Activated CD8-positive, alpha-beta T cell treated with anti-CD3 and anti-CD28 coated beads, Interleukin-2, amount 10 ng/mL, durations not matched to agents 7 days and 5 days (primary cell): ENCODE measurements at places on chromosomes 12 and 14. TPM values are rescaled to one million over a fixed set of nuclear protein-coding genes. Genes with fewer than 3 reads are reported as not detected.

GRCh38 chr14:61229475-61229888, 51.7 kb downstream of the TMEM30B start:
- no peak for DNase-seq

DNA sequence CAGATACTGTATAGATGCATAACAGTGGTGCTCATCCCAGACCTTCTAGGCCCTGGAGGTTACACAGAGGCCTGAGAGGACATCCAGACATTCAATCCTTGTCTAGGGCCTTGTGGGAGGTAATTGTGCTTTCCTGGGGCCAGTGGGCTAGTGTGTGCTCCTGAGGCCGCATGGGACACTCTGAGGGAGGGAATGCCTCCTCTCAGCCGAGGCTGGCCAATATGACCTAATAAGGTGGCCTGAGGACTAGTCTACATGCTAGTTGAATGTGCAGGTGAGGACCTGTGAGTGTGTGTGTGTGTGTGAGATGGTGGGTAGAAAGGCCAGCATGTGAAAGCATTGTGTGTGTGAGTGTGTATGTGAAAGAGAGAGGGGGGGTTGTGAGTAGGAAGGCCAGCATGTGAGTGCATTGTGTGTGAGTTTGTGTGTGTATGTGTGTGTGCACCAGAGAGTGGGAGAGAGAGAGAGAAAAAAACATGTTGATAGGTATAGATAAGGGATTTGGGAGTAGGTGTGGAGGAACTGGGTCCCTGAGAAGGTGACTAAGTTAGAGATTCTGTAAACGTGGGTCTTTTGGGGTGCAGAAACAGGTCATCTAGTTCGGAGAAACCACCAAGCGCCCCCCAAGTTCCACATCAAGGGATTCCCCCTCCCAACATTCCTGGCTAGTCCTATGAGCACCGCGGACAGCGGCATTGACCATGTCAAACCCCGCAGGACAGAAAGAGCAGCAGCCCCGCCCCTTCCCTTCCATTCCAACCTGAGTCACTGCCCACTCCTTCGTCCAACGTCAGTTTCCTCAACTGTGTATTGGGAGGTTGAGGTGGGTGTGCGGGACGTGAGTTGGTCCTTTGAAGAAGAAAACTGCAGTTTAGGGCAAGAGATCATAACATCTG, 9.7 kb upstream of the KRT81 start:
- no peak for DNase-seq

TAS2R14 gene
- total RNA-seq, result 2.4 TPM

DNA sequence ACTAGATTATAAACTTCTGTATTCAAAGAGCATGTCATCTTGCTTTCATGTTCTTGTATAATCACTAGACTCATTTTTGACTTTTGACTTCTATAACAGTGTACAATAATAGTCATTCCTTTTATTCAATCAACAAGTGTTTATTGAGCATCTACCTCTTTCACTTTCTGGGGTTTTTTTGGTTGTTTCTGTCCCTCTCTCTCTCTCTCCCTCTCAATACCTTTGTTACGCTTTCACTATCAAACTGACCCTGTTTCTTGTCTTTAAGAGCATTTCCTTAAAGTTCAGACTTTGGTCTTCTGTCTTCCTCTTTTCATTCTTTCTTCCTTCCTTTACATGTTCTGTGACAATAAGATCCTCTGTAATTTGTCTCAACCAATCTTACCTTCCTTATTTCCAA, 49.5 kb downstream of the GPR137C start:
- DNase-seq, result no peak

GRCh38 chr14:94284221-94284620, 8.8 kb downstream of the SERPINA10 start:
- no peak for DNase-seq

- DNase-seq, result no peak
These were observed at the start of gene ZNF219 for GRCh38 chr14:21098076-21098891. TSS of gene ZNF219 (minus strand) at chr14:21098655. CDS start at chr14:21093591, 5,064 bp downstream.

- no peak for DNase-seq
These were observed 269.4 kb downstream of the ITPR2 start for GRCh38 chr12:26563552-26563951.

- DNase-seq, result no peak
These were observed 6.6 kb downstream of the BEGAIN start for GRCh38 chr14:100580316-100581227.

DTX3 gene
- 17.8 TPM for total RNA-seq
